ENCODE measurements at places on chromosomes 5 and 9.

- DNase-seq = no peak
These were observed 96.3 kb upstream of the EQTN start for GRCh38 chr9:27393054-27393846.

GRCh38 chr5:109826426-109826825 is 136.7 kb downstream of the MAN2A1 start:
- no peak for DNase-seq

- DNase-seq = no peak
These were observed 22.8 kb upstream of the NDST1 start for GRCh38 chr5:150484964-150485692.

- DNase-seq = no peak
These were observed 269.0 kb downstream of the GADD45G start for GRCh38 chr9:89873801-89874200.

DNA sequence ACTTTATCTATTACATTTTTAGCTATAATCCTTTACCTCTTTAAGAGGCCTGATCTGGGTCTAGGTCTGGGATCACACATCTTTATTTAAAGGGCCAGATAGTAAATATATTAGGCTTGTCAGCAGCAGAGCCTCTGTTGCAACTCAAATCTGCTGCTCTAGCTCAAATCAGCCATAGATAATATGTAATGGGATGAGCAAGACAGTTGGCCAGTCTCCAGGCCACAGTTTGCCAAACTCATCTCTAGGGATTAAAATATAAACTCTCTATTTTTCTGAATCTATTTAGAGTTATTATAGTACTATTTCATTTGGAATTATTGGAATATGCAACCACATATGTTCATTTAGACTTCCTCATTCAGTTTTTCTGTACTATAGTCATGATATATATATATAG is 115.9 kb upstream of the MINAR2 start:
- DNase-seq = no peak

- no peak for DNase-seq
These were observed 35.2 kb downstream of the KCNMB1 start for GRCh38 chr5:170353961-170354360.

GRCh38 chr5:179798771-179799643 is 5.2 kb downstream of the LTC4S start:
- DNase-seq = no peak

- no peak for DNase-seq
These were observed 190.8 kb downstream of the DIRAS2 start for GRCh38 chr9:90451804-90452203.

DNA sequence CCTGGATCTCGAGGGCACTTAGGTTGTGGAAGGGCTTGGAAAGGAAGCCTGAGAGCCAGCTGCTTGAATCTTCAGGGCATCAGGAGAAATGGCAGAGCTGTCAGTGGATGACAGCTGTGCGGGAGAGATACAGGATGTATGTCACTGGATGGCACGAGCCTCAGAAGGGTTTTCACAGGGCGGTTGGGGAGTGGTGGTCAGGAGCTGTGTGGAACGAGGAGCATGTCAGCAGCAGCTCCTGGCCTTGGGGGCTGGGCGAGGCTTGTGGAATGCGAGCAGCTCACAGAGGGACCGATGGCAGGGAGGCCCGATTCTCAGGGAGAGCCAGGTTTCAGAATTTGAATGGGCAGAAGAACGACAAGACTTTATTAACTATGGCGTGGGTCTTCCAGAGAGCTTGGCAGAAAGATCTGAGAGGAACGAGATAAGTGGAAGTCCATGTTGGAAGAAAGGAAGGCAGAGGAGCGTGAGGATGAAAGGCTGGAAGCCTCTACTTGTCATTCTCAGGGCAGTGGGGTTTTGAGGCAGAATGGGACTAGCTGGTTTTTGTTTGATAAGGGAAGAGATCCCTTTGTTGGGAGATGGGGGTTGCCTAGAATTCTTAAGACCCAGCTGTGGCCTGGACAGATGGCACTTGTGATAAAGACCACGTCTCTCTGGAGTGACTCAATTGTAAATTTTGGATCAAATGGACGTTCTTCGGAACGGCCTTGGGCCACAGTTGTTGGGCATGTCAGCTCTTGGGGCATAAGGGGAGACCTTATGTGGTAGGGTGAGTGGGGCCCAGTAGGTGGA is 60.3 kb downstream of the SNX30 start:
- DNase-seq = no peak

- DNase-seq = no peak
These were observed 35.3 kb upstream of the MAN2A1 start for GRCh38 chr5:109654455-109654854.

- no peak for DNase-seq
These were observed 43.1 kb downstream of the POLR1E start for GRCh38 chr9:37528652-37529471.

GRCh38 chr5:148776780-148777179 is 49.6 kb upstream of the ADRB2 start:
- DNase-seq = no peak

DNA sequence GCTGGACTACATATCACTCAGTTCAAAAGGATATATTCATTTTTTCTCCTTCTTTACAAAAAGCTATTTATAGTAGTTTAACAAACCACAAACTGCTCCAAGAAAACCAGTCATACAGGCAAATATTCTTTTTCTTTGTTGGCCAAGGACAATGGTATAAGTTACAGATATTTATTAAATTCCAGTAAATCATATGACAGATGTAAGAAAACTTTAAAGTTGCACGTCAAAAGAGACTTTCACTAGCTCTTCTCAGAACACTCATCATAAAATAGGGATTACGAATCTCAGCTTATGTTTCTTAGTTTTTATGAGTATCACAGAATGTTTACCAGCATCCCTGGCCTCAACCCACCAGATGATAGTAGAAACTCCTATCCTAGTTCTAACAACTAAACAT is 67.2 kb downstream of the ANKRD31 start:
- no peak for DNase-seq

GRCh38 chr9:25850803-25851202 is 172.6 kb upstream of the TUSC1 start:
- no peak for DNase-seq

- DNase-seq = no peak
These were observed 121.0 kb upstream of the NR3C1 start for GRCh38 chr5:143524338-143524945.

DNA sequence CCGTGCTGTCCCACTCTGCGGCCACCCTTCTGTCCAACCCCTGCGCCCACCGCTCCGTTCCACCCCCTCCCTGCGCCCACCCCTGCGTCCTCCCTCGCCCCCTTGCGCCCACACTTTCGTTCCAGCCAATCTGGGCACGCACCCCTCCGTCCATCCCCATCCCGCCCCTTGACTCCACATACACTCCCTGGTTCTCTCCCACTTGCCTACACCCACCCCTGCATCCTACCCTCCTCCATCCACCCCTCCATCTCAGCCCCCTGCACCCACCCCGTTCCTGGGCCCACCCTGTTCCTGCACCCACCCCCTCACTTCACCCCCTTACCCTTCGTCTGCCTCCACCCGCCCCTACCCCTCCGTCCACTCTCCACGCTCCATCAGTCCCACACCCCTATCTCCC is 7.0 kb downstream of the ADAMTS13 start:
- no peak for DNase-seq

DNA sequence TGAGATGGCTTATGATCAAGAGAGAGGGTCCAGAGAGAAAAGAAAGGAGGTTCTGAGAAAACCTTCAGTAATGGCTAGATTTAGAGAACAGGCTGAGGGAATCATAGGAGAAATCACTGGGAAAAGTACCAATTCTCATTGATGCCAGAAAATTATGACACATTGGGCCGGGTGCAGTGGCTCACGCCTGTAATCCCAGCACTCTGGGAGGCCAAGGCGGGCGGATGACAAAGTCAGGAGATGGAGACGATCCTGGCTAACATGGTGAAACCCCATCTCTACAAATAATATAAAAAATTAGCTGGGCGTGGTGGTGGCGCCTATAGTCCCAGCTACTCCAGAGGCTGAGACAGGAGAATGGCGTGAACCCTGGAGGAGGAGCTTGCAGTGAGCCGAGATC is 29.5 kb upstream of the PLIN2 start:
- DNase-seq = no peak

DNA sequence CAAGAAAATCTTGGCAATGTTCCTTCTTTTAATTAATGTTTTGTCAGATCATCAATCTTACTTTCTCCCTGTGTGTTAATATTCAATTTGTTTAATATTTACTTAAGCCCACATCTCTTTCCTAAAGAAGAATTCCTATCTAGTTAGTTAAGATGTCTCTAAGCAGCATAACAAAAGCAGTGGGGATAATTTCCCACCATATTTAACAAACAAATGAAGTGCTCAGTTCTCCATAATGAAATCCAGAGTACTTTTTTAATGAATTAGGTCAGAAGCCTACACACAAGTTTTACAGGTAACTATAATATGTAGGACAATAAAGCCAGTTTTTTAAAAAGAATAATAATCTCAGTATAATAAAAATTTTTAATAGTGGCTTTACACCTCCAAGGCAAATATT is 1918.8 kb downstream of the EFNA5 start:
- DNase-seq = no peak

- DNase-seq = no peak
These were observed 13.9 kb upstream of the GPX8 start for GRCh38 chr5:55146080-55146479.

GRCh38 chr5:171790408-171790807 is 4.8 kb downstream of the SMIM23 start:
- DNase-seq = no peak

DNA sequence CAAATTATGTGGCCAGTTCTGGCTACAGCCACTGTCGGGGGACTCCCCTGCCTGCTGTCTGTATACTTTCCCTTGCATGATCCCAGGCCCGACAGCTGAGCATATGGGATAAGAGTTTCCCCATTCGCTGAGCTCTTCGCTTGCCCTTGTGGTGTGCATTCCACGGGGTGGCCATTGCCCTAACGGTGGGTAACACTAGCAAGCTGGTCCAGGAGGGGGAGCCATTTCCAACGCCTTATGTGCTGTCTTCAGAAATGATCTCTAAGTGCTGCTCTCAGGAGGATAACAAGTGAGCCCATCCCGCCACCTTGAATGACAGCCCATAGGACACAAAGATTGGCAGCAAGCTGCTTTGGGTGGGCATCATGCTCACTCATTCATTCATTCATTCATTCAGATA is 190.9 kb downstream of the FSTL4 start:
- no peak for DNase-seq

DNA sequence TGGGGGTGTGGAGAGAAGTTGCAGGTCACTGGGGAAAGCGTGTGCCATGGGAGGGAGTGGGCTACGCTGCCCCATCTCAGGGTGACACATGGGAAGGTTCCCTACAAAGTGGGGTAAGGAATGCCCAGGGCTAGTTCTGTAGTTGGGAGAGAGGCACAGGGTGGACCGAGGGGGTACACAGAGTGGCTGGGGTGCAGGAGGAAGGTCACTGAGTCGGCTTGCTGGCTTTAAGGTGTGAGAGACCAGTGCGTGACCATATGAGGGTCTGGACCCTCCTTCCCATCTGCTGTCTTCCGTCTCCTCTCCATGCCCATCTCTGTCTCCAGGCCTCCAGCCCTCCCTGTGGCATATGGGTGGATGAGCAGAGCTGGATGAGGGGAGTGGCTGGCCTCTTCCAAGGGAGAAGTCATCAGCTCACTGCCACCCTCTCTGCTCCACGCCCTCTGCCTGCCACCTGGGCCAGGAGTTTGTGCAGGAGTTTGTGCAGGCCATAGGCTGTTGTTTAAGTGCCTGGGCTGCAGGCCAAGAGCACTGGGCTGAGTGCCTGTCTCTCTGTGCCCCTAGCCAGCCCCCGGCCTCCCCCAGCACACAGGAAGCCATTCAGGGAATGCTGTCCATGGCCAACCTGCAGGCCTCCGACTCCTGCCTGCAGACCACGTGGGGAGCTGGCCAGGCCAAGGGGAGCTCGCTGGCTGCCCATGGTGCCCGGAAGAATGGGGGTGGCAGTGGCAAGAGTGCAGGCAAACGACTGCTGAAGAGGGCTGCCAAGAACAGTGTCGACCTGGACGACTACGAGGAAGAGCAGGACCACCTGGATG is 96.8 kb downstream of the PHF2 start:
- DNase-seq = peak; percentile 8

- no peak for DNase-seq
These were observed 349.0 kb upstream of the TARS1 start for GRCh38 chr5:33091571-33092363.

DNA sequence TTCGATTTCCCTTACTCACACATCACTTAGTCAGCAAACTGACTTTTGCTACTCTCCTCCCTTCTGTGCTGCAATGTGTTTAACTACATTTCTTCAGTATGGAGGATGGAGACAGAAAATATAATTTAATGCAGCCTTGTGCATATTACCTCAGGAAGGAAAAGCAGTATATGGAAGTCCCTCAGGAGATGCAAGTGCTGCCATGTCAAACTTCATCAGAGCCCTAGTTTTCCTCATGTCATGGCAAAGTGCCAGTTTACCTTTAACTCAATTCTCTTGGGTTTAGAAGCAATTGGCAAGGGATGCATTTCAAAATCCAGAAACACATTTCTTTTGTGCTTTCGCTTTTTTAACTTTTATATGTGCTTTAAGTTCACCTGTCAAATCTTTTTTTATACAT is 365.4 kb downstream of the ISL1 start:
- no peak for DNase-seq

Data from pancreas (tissue), 10 donors.